ENCODE measurements at places on chromosomes 2 and 18. TPM values are rescaled to one million over a fixed set of nuclear protein-coding genes. Genes with fewer than 3 reads are reported as not detected.
A peak's percentile ranks its signal among the peaks of the same experiment; 100 is the strongest.

GRCh38 chr2:112692918-112693317, 27.9 kb upstream of the NT5DC4 start:
- DNase-seq: no peak

DNA sequence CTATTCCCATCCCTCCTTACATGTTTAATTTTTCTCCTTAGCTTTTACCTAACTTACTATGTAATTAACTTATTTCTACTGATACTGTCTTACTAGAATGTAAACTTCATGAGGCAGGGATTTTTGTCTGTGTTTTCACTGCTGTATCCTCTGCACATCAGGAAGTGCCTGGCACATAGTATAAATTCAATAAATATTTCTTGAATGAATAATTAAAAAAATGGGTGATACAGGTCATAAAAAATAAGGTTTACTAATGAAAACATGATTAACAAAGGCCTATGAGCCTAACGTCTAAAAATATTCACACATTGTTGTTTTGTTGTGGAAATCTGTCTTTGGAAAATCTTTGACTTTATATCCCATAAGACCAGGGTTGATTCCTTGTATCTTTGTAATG, 4.5 kb downstream of the RBKS start:
- no peak for DNase-seq

- DNase-seq: no peak
These were observed 856.3 kb downstream of the SUCLG1 start for GRCh38 chr2:83602753-83603152.

DNA sequence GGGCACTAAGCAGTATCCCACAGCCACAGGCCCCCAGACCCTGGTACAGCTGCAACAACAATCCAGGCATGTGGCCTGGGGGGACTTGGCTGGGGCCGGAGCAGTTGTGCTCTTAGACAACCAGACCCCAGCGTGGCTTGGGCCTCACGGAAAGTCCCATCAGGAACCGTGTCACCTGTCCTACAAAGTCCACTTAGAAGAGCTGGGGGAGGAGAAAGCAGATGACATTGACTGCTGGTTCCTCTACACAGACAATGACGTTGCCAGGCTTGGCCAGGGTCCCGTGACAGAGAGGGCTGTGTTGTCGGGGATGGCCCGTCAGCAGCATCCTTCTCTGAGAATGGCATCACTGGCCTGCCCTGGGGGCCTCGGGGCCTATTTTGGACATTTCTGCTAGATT, 124.5 kb downstream of the SEPTIN10 start:
- no peak for DNase-seq

- no peak for DNase-seq
These were observed 102.5 kb upstream of the PNPT1 start for GRCh38 chr2:55796121-55796520.

GRCh38 chr2:65256054-65256453, 28.4 kb downstream of the ACTR2 start:
- no peak for DNase-seq

DNA sequence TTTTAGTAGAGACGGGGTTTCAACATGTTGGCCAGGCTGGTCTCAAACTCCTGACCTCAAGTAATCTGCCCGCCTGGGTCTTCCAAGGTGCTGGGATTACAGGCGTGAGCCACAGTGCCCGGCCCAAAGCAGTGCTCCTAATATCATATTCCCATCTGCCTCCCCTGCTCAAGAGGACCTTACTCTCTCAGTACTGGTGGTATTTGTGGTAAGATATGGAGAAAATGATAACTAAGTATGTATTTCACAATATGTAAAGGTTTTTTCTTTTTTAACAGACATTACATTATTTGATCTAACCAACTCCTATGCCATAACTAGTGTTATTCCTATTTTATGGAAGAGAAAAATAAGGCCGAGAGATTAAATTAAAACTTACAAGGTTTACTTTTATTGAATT, 201.0 kb downstream of the CAMKMT start:
- no peak for DNase-seq

- no peak for DNase-seq
These were observed 53.5 kb downstream of the RDH14 start for GRCh38 chr2:18506883-18507509.

DNA sequence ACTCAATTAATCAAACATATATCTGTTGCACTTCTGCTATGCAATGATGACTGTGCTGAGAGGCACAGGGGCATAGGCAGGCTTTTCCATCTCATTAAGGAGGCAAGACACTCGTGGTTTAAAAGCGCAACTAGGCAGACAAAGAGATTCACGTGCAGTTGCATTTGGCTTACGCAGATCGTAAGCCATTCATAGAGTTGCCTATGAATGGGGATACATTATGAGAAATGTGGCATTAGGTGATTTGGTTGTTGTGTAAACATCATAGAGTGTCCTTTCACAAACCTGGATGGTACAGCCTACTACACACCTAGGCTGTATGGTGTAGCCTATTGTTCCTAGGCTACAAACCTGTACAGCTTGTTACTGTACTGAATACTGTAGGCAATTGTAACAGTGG, 284.7 kb downstream of the DCC start:
- no peak for DNase-seq

DNA sequence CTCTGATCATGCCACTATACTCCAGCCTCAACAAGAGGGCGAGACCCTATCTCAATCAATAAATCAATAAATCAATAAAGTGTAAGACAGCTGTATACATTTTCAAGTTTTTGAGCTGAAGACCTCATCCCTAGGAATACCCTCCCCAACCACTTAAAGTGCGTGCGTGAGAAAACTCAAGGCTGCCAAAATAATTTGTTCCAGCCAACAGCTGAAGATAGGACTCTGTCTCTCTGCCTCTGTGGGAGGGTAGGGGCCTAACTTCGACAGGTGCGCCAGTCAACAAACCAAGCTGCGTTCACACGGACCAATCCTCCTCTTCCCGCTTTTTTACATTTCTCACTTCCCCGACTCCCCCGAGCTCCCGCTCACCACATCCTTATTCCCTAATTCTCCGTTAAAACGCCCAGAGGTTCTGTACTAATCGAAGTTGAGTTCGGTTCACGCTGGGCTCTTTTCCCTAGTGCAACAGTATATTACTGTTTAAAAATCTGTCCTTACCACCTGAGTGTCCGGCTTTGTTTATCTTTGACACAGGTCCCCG, 618 bp downstream of the POLR2D start:
- DNase-seq: no peak

GRCh38 chr2:104290566-104290891, 563.4 kb upstream of the POU3F3 start:
- DNase-seq: no peak

DNA sequence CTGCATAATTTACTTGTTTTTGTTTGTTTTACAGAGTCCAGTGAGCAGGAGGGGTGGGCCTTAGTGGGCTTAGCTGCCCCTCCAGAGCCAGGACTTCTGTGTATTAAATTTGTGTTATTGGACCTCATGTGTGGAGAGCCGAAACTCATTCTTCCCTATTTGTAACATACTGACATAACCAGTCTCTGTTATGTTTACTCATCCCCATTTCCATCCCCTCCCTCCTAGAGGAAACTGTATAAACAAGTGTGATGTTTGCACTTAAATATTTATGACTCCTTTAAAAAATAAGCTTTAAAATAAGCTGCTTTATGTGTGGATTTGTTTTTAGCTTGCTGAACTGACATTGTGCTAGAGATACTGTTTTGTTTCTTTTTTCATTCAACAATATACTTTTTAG, 13.8 kb downstream of the ZNF512 start:
- DNase-seq: no peak

GRCh38 chr2:56217106-56217505, 33.3 kb downstream of the CCDC85A start:
- no peak for DNase-seq

- no peak for DNase-seq
These were observed 72.2 kb upstream of the TMEM87B start for GRCh38 chr2:111982822-111983221.

DNA sequence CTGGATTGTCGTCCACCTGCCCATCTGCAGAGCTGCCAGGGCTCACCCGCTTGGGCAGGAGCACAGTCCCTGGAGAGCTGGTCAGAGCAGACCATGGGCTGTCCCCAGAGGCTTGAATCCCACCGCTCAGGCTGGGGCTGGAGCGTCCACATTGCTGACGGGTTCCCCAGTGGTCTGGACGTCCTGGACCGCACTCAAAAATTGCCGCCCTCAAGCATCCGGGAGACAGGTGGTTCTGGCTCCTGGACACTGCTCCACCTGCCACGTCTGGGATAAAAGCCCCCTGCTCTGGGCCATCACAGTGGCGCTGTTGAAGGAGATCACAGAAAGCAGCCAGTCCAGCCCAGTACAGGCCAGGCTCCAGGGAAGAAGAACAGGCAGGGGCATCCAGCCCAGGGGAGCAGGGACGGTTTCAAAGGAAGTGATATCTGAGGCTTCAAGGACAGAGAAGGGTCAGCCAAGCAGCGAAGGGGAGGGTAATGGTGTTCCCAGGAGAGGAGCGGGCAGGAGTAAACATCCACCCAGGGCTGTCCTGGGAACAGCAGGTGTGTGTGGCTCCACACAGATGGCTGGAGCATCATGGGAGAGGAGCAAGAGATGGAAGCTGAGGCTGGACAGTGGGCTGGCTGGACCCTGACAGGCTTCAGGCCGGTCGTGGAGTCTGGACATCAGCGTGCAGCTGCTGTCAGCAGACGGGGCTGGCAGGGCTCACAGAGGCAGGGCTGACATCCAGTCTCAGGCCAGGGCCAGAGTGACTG, 21.9 kb upstream of the ID2 start:
- DNase-seq: no peak

DNA sequence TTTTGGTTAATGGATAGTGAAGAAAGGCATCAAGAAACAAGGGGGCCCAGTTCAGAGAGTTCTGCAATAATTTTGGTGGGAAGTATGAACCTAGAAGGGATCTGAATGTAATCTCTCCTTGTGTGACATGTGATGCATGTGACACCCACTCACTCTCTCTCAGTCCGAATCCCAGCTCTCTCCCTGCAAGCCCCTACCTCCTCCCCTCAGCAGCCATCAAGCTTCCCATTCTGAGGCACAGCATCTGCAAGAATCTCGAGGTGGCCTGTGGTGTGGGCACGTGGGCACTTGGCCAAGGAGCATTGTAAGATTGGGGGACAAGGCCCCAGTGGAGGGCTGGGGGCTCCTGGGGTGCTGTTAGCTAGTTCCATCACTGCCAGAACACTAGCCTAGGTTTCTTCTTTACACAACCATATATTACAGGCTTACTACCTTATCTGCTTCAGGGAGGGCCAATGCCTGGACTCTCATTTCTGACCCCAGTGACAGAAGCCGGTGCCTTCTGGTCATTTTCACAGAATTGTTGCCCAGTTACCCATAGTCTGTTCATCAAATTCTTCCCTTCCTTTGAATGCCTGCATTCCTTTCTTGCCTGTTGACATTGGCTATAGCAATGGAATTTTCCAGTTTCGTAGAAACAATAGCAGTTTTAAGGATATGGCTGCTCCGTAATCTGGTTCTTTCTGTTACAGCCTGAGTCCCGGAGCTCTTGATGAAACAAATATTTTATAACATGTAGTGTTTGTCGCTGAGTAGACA, 13.3 kb upstream of the LCLAT1 start:
- no peak for DNase-seq

GRCh38 chr2:72917877-72918553, 696 bp downstream of the EMX1 start:
- no peak for DNase-seq

GRCh38 chr2:38187541-38188011, 111.6 kb upstream of the CYP1B1 start:
- peak; percentile 26 for DNase-seq

- DNase-seq: no peak
These were observed 57.9 kb upstream of the DYSF start for GRCh38 chr2:71395471-71395870.

DNA sequence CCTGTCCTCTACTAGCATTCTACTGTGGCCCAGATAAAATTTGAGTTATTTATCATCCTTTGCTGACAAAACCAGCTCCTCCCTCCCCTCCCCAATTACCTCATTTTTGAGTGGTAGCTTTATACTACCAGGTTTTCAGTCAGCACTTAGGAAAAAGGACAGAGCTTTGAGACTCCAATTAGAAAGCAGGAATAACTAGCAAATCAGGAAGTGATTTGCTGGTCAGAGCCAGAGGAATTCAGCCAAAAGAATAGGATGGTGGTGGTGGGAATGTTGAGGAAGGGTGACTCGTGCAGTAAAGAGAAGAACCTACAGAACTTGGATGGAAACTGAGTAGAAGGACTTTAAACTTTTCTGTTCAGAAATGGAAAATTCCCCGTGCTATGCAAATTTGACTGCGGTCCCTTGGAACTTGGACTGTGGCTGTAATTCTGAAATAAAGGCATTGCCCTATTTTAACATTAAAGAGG, 3.7 kb downstream of the MYL12B start:
- DNase-seq: no peak

- no peak for DNase-seq
These were observed 567 bp downstream of the TMEM200C start for GRCh38 chr18:5894611-5895298.

- DNase-seq: no peak
These were observed 59.7 kb downstream of the DDX1 start for GRCh38 chr2:15651367-15651727.

- DNase-seq: no peak
These were observed 3.2 kb downstream of the NHEJ1 start for GRCh38 chr2:219157396-219157795.

GRCh38 chr2:182866461-182867406, at the start of gene FRZB:
FRZB (minus strand) TSS chr2:182866637; CDS start chr2:182866552, 85 bp downstream.
- DNase-seq: peak; percentile 14

DNA sequence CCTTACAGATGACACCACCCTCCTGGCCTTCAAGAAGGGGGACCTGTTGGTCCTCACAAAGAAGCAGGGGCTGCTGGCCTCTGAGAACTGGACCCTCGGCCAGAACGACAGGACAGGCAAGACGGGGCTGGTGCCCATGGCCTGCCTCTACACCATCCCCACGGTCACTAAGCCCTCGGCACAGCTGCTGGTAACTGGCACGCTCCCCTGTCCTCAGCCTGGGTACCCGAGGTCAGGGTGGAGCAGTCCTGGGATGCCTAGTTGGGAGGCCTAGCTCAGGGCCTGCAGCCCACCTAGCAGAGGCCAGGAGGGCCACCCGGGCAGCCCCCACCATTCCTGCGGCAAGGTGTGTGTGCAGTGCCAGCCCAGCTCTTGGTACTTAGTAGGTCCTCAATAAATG, 16.3 kb upstream of the GPR17 start:
- DNase-seq: no peak

- no peak for DNase-seq
These were observed 26.2 kb downstream of the FAM210A start for GRCh38 chr18:13700153-13700552.

The SERTAD2 gene
- total RNA-seq: 13.2 TPM

The SLC11A1 gene
- 0.21 TPM for total RNA-seq

The ALKAL2 gene
- 2.8 TPM for total RNA-seq

The TUBA4B gene
- total RNA-seq: not detected

The CRACDL gene
- total RNA-seq: 1.4 TPM

The NEU2 gene
- not detected for total RNA-seq

The RFX8 gene
- total RNA-seq: 0.25 TPM

The KIAA2012 gene
- total RNA-seq: not detected

The KYNU gene
- 2.7 TPM for total RNA-seq

The CCDC121 gene
- total RNA-seq: 3.6 TPM

The GKN1 gene
- total RNA-seq: not detected

The XIRP2 gene
- 0.29 TPM for total RNA-seq

The GALR1 gene
- not detected for total RNA-seq

The FLACC1 gene
- 0.14 TPM for total RNA-seq

The LRRTM4 gene
- not detected for total RNA-seq

The ACTG2 gene
- 0.27 TPM for total RNA-seq

The FARSB gene
- total RNA-seq: 20.0 TPM

The SERPINB3 gene
- total RNA-seq: not detected

The SUMO1 gene
- 79.1 TPM for total RNA-seq

The RNF152 gene
- total RNA-seq: 4.7 TPM

The LINC00305 gene
- not detected for total RNA-seq
